ENCODE measurements at places on chromosomes 1 and 21. TPM values are rescaled to one million over a fixed set of nuclear protein-coding genes. Genes with fewer than 3 reads are reported as not detected.

S100A9 gene
- total RNA-seq, result not detected

DNA sequence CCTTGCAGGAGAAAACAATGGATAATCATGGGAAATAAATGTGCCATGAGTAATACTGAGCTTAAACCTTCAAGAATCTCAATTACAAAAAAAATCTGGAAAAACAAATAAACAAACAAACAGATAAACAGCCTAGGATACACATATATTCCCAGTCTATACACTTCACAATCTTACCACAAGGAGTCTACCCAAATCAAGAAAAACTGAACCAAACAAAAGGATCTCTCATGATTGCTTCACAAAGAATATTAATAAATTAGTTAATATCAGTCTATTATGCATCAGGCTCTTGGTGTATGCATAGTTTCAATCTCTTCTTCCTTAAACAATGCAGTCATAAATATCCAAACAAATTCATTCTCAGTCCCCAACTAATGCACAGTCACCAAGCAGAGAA lies 3.2 kb upstream of the ESRRG start:
- no peak for DNase-seq

- no peak for DNase-seq
Measured at GRCh38 chr1:205843036-205843859, 6.7 kb downstream of the PM20D1 start.

DNA sequence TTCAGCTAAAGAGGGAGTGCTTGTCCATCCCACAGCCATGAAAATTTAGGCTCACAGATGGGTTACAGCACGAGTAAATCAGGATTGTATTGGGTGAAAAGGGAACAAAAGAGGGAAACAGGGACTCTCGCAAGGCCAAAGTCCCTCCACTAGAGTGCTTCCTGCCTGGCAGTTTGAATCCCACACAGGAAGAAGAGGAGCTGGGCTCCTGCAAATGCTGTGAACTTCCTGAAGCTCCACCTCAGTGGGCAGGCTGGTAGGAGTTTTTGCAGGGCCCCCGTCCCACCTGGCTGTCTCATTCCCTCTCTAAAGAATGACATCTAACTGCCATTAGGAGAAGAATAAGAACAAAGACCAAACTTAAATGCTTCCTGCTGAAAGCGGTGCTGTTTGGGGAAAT lies 712.0 kb upstream of the PRMT6 start:
- DNase-seq, result no peak

DNA sequence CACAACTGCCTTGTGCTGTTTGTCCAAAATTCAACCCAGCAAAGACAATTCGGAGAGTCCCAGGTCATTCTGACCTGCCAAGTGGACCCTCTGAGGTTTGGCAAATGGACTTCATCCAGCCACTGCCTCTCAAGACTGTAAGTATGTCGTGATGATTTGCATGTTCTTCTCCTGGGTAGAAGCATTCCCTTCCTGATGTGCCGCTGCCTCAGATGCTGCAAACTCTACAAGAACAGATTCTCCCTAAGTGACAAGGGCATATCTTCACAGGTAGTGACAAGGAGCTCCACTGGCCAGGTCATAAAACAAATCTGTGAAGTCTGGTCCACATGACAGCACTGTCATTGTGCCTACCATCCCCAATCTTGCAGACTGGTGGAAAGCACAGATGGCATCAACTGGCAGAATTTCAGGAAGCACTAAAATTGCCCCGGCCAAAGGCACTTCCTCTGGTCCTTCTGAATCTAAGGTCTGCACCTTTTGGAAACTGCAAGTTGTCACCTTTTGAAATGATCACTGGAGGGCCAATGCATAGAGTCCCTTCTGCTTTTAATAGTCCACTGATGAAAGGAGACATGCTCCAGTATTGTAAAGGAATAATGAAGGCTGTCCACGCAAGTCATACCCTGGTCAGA lies 27.4 kb downstream of the POFUT2 start:
- DNase-seq, result no peak

DNA sequence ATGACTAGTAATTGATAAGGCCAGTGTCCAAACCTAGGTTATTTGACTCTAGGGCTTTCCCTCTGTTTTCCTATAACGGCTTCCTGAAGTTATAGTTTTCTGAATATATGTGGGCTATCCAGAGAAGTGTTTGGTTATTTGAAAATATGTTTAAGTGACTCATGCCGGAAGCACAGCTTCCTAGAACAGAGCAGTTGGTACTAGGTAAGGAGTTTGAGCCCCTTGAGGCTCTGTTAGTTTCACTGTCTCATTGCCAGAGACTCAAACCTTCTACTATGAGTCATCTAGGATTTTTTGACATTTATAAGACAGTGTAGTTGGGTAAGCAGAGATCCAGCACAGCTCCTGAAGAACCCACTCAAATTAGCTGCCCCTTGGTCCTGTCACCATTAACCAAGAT lies 27.1 kb upstream of the LEPR start:
- DNase-seq, result peak; percentile 90

CA14 gene
- not detected for total RNA-seq

DNA sequence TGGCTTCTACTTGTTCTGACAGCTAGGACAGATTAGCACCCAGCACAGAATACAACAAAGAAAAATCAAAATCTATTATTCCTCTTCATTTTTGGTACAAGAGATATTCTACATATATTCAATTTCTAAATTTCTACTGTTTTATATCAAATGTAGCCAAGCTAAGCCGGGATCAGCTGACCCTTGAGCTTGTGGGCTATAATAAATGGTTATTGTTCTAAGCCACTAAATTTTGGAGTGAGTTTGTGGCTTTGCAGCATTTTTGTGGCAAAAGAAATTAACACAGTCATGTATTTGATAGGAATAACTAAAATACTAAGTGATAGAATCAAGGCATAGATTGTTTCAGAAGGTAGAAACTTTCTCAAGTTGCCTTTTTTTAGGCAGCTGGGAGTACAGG lies 50.7 kb downstream of the APP start:
- DNase-seq, result no peak

ST6GALNAC3 gene
- 0.03 TPM for total RNA-seq

DNA sequence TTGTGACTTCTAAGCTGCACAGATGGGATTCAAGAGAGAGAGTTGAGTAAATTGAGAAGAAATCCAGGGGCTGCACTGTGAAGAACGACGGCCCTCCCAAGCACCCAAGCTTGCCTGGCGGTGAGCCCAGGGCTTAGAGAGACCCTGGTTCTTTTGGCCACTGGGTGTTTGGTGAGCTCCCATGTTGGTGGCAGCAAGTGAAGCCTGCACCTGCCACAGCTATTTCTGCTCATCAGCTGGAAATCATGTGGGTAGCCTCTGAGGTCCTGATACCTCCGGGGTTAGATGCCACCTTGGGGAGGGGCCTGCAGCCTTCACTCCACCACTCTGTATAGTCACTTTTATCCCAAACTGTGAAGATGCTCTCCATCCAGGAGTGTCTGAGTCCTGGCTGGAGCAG lies 6.2 kb upstream of the BTG2 start:
- DNase-seq, result no peak

TNNT2 gene
- not detected for total RNA-seq

DNA sequence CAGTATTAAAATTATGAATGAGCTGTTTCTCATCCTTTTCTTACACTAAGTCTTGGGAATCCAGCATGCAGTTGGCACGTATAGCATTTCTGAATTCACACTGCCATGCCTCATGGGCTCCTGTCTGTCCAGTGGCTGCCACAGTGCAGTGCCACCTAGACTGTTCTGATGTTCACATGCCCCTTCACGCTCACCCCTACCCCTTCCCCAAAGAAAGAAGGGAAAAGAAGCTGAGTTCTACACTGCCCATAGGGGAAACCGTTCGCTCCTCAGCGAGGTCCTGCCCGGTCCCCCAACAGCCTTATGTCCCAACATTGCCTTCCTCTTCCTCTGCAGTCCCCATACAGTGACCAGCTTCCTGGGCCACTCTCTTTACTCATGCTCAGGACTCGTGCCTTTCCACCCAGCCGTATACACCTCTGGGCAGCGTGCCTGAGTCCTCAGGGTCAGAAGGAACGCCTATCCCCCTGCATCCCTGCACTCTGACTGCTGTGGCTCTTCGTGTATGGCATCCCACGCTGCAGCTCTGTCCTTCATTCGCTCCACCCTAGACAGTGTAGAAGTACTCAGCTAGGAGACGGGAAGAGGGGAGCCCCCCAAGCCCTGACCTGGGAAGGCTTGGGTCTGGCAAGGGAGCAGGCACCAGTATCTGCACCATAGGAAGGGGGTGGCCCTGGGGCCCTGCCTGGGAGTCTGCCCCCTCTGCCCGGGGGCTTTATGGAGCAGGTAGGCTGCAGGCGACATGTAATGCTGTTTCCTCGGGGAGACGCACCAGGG lies 24.1 kb upstream of the ARF1 start:
- DNase-seq, result no peak

DNA sequence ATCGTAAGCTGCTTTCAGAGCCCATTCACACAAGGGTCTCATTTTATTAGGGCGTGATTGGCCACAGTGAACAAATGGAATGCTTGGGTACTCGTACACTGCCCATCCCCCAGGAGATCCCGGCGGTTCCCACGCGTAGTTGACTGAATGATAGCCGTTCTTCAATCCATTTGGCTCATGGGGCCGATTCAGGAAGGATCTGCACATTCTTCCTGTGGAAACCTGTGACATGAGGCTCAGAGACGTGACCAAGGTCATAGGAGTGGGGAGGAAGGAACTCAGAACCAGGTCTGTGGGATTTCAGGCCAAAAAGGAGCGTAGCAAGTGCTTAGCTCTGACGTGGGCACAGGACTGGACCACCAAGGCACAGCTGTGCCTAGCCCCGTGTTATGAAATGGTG lies 11.7 kb downstream of the ABCG1 start:
- no peak for DNase-seq

GRCh38 chr1:39650431-39650830 lies 11.0 kb upstream of the HEYL start:
- DNase-seq, result no peak

BLACAT1 gene
- total RNA-seq, result 0.10 TPM

GBP7 gene
- not detected for total RNA-seq

DNA sequence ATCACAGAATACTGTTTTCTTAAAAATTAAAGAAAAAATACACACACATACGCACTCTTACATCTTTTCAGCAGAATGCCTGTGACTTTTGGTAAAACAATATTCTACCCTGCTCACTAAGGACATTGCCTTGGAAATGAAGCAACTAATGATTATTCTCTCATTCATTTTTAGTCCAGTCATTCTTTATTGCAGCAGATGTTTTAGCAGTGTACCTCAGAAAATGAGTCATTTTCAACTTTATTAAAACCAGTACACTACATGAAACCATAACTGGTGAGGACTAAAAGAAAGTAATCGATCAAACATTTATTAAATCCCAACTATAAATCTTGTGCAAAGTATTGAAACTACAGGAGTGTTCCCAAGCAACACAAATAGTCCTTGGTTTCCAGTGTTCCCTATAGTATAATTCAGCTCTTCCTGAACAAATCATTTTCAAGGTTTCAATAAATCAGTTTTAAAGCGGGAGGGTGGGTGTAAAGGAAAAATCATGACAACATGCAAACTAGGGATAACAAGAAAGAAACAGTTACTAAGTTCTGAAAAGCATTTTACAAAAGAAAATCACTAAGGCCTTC lies 114.2 kb downstream of the ADGRL4 start:
- no peak for DNase-seq

- peak; percentile 32 for DNase-seq
Measured at GRCh38 chr1:157073944-157074685, 25.5 kb downstream of the ETV3L start.

- peak; percentile 74 for DNase-seq
Measured at GRCh38 chr1:101260556-101261350, 23.9 kb downstream of the S1PR1 start.

ANGPTL3 gene
- total RNA-seq, result not detected

- DNase-seq, result no peak
Measured at GRCh38 chr1:172470149-172470548, 26.3 kb upstream of the PIGC start.

GRCh38 chr1:64469977-64470664 lies at the start of gene CACHD1:
TSS of gene CACHD1 (plus strand) at chr1:64470129. CDS start at chr1:64470745, 616 bp downstream.
- DNase-seq, result peak; percentile 83

NPR1 gene
- 0.02 TPM for total RNA-seq

DNA sequence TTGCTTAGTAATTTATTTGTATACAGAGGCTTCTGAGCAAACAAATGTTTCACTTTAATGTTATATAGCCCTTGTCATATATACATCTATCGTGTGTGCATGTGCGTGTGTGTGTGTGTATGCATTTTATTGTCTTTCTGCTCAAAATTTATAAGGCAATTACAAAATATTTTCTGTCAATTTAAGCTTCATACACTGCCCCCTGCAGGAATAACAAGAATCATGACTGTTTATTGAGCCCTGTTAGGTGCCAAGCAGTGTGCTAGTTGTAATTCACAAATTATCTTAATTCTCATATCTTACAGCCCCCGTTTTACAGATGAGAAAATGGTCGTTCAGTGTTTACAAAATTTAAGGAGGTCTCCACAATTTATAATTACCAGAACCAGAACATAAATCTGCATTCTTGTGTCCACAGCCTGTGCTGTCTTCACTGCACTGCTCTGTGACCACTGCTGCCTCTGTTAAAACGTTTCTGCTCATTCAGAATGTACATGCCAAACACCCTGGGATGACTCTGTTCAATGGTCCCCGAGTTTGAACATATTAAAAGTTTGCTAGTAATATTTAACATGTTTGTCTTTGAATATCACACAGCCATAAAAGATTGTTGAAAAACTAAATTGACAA lies 181.3 kb downstream of the ATP6V1G3 start:
- DNase-seq, result no peak

DNA sequence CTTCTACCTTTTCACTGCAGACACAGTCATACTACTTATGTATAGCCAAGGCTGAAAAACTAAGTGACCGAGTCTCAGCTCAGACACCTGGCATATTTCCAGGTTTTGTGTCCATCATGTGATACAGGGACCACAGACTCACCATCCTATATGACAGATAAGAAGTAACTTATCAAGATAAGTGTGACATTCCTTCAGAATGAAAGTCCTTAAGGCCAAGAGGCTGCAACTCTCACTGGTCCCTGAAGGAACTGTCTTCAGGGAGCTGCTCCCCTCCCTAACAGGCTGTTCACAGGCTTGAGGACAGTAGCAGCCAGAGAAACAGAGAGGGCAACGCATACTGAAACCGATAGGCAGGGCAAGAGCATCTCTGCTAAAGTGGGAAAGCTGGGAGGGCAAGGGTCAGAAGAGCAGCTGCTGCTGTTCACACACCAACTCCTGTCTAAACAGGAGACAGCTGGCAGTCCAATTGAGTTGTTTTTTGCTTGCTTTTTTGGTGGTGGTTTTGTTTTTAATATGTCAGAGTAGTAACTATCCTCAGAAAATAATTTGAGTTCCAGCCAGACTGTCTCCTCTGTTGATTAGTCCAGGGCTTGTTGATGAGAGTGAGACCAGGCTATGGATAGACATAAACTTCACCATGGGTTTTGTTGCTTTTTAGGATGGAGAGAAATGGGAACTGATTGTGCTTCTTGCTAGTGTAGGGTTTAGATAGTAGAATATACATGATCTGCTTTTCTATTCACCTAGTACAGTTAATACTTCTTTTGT lies 67.7 kb downstream of the MACF1 start:
- no peak for DNase-seq

- DNase-seq, result peak; percentile 43
Measured at GRCh38 chr1:65772607-65773006, 20.1 kb upstream of the PDE4B start.

DNA sequence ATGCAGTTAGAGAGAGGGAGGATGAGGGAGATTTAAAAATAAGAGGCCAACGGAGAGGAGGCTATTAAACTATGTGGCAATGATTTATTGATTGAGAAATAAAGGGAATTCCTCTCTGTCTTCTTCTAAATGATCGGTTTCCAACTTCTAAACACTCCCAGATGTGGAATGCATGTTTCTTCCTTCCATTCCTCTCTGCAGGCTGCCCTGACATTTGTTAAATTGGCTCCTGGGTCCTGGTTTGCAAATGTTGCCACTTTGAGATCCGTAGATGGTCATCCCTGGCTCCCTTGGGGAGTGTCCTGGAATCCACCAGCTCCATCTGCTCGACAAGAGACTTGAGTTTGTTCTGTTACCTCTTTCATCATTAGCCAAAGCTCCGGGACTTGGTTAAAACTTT lies 10.3 kb upstream of the C1orf198 start:
- no peak for DNase-seq

Data from HT1080 (cell line).